Activated naive CD8-positive, alpha-beta T cell treated with anti-CD3 and anti-CD28 coated beads, Interleukin-2, amount 10 ng/mL, durations not matched to agents 7 days and 5 days (primary cell): ENCODE measurements at places on chromosomes 2 and 18. TPM values are rescaled to one million over a fixed set of nuclear protein-coding genes. Genes with fewer than 3 reads are reported as not detected.

- peaks cover 16% of the 10 kb centered on the region for H3K27me3 ChIP-seq
- H3K36me3 ChIP-seq = peaks cover 25% of the 10 kb centered on the region
- H3K27ac ChIP-seq = peak overlapping the region; percentile 96
- peaks cover 45% of the 10 kb centered on the region for H3K4me1 ChIP-seq
- H3K4me3 ChIP-seq = peak overlapping the region; percentile 95
Observed at GRCh38 chr2:225040856-225041206, 1.4 kb downstream of the DOCK10 start.

- H3K27ac ChIP-seq = no peak overlapping the region
- DNase-seq = no peak
- no peaks in the 10 kb centered on the region for H3K27me3 ChIP-seq
- H3K4me1 ChIP-seq = no peaks in the 10 kb centered on the region
- no peaks in the 10 kb centered on the region for H3K36me3 ChIP-seq
- no peak overlapping the region for H3K4me3 ChIP-seq
Observed at GRCh38 chr2:6228251-6228650, 536.1 kb downstream of the SOX11 start.

DNA sequence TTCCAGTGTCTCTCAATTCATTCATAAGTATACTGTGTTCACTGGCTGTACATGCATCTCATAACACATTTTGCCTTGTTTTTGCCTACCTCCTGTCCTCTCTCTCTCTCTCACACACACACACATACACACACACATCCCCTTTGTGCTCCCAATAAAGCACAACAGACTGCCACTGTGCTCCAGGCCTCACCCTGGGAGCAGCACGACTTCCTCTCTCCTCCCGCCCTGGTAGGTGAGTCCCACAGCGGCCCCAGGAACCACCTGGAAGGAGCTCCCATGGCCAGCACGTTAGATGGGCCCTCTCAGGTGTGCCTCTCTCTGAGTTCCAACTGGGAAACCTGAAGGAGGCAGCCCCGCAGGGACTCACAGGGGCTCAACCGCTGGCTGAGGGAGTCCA lies 65.4 kb downstream of the MARCHF4 start:
- H3K27ac ChIP-seq = no peak overlapping the region
- DNase-seq = no peak
- no peaks in the 10 kb centered on the region for H3K27me3 ChIP-seq

The MROH2A gene
- total RNA-seq = not detected

DNA sequence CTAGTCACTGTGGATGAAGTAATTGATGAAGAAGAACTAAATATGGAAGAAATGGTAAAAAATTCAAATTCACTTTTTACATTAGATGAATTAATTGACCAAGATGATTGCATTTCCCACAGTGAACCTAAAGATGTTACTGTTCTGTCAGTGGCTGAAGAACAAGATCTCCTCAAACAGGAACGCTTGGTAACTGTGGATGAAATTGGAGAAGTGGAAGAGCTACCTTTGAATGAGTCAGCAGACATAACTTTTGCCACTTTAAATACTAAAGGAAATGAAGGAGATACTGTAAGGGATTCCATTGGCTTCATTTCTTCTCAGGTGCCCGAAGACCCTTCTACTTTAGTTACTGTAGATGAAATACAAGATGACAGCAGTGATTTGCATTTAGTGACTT lies 26.6 kb upstream of the DYSF start:
- no peak overlapping the region for H3K4me3 ChIP-seq
- no peaks in the 10 kb centered on the region for H3K27me3 ChIP-seq
- H3K4me1 ChIP-seq = no peaks in the 10 kb centered on the region
- no peak for DNase-seq

The CTAGE1 gene
- total RNA-seq = not detected

The MC2R gene
- not detected for total RNA-seq
